Activated CD8-positive, alpha-beta T cell treated with anti-CD3 and anti-CD28 coated beads for 36 hours (primary cell): ENCODE measurements at places on chromosomes 12 and 14.

- no peak for DNase-seq
These were observed 150.9 kb upstream of the EEA1 start for GRCh38 chr12:93079976-93080375.

DNA sequence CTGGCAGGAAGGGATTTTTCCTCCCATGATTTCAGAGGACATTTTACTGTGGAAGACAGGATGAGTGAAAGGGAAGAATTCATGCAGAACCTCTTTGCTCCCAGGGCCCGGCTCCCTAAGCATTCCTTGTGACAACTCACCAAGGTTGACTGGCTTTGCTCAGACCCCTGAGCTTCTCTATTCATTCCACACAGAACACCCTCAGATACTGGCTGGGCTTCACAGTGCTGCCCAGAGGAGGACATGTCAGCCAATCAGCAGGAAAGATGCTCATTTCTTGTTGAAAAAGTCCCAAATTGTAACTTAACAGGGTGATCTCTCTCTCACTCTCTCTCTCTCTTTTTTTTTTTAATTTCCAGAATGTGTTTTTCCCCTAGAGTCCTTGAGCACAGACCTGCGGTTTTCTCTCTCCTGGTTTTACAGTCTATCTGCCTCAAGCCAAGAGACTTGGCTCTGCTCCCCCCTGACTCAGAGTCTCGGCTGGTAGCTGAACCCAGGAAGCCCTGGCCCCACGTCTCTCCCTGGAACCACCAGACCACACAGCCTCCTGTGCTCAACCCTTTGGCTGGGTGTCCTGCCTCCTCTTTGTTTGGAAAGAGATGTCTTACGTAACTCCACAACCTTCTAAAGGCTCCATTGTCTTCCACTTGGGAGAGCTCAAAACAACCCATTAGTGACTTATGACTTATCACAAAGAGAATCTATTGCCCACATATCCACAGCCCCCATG lies 43.9 kb downstream of the SSPN start:
- DNase-seq, result no peak

DNA sequence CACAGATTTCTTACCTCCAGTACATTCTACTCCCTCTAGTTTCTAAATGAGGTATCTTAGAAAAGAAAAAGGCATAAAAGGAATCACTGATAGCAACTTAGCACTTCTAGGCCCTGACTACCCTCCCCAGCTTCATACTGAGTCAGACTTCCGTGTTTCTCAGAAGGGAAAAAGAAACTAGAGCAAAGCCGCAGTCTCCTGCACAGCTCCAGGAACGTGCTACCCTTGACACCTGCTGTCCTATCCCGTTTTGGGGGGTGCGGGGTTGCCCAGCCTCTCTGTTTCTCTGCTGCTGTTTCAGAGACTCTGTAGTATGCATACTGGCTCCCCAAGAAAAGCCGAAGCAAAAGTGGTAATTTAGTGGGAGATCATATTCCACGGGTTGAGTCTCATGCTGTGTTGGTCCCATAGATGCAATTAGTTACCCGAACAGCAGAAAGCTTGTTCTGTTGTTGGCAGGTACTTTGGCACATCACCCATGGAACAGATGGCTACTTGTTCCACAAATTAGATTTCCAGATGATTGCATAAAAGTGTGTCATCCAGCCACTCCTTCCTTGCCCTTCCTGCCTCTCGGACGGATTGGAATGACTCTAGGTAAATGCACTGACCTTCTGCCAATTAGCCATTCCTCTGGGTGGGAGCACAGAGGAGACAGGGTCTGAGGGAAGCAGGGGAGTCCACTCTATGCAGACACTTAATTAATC lies 438.1 kb downstream of the FUT8 start:
- peak; percentile 81 for DNase-seq

GRCh38 chr14:89767131-89767530 lies 187.4 kb downstream of the EFCAB11 start:
- DNase-seq, result no peak

- no peak for DNase-seq
These were observed 52.8 kb upstream of the SLC2A13 start for GRCh38 chr12:40158592-40159111.

- DNase-seq, result no peak
These were observed 37.3 kb upstream of the ATXN2 start for GRCh38 chr12:111636209-111636945.
